Memory B cell (primary cell): ENCODE measurements at places on chromosomes 2 and 18.

DNA sequence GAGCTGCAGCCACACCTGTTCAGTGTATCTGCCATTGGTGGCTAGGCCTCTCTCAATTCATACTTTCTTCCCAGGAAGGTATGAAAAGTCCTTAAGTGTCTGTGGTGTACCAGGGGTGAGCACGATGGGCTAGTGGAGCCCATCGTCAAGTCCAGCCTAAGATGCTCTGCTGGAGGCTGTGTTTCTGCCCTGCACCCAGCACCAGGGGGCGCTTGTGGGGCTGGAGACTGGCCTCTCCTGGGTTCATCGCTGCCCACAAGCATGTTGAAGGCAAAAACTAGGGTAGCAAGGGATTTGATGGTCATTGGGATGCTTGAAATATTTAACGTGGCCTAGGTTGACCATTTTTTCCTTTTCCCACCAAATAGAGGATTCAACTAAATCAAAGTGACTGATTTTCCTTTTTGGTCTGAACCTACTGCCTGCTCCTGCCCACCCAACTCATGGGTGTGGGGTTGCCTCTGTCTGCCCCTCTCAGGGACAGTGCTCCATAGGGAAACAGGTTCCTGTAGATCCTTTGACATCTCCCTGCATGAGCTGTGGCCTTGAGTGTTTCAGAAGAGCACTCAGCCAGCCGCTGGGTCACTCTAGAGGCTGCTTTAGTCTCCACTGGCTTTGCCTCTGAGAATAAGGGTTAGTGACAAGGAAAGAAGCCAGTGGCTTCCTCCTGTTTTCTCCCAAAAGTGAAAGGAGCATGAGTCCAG, 59.0 kb downstream of the TPGS2 start:
- DNase-seq: no peak

DNA sequence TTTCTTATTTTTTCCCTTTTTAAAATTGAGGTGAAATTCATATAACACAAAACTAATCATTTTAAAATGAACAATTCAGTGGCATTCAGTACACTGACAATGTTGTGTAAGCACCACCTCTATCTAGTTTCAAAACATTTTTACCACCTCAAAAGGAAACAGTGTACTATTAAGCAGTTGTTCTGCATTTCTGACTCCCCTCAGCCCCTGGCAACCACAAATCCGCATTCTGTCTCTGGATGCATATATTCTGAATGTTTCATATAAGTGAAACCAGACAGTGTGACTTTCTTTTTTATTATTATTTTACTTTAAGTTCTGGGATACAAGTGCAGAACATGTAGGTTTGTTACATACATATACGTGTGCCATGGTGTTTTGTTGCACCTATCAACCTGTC, 19.2 kb upstream of the TANK start:
- no peak for DNase-seq

DNA sequence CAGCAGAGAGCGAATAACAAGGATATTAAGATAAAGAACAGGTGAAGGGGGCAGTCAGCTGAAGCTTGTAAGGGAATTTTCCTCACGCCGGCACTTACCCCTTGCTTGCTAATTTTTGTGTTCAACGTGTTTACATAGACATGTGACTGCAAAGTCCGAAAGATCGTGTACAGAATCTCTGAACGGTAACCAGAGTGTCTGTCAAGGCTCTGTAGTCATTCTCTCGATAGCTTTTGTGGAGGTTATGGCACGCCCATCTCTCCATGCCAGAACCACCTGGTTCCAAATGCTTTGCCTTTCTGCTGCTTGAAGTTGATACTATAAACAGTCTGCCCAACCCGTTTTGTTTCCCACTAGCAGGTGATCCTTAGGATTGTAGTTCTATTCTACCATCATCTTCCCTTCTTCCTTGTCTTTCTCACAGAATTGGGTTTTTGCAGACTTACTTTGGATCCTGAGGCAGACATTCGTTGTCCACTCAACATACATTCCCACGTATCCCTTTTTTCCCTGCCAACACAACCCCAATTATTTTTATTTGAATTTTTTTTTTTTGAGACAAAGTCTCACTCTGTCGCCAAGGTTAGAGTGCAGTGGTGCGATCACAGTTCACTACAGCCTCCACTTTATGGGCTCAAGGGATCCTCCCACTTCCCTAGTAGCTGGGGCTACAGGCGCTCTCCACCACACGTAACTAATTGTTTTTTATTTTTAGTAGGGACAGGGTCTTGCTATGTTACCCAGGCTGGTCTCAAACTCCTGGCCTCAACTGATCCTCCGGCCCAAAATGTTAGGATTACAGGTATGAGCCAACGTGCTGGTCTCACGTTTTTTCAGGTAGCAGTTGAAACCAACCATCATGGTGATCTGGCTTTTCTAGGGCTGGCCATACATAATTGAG, 1.3 kb upstream of the USP34 start:
- DNase-seq: no peak

DNA sequence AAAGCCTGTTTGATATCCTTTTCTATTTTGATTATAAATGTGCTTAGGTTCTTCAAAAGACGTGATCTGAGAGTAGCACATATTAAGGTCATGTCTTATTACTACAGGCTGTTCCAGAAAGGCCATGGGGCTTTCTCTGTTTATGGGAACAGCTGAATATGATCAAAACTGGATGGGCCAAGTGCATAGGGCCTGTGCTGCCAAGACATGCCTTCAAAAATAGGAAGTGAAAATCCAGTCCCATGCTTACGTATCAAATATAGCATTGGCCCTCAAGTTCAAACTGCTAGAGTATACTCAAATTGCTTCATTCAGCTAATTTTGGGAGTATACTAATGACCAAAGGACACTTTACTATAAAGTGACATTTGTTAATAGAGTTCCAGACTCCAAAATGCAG, 24.1 kb downstream of the SLC25A52 start:
- no peak for DNase-seq

- DNase-seq: no peak
Observed at GRCh38 chr2:223494942-223495341, 107.2 kb downstream of the SCG2 start.

GRCh38 chr18:9792565-9793245, 84.6 kb downstream of the RAB31 start:
- DNase-seq: peak; percentile 27

DNA sequence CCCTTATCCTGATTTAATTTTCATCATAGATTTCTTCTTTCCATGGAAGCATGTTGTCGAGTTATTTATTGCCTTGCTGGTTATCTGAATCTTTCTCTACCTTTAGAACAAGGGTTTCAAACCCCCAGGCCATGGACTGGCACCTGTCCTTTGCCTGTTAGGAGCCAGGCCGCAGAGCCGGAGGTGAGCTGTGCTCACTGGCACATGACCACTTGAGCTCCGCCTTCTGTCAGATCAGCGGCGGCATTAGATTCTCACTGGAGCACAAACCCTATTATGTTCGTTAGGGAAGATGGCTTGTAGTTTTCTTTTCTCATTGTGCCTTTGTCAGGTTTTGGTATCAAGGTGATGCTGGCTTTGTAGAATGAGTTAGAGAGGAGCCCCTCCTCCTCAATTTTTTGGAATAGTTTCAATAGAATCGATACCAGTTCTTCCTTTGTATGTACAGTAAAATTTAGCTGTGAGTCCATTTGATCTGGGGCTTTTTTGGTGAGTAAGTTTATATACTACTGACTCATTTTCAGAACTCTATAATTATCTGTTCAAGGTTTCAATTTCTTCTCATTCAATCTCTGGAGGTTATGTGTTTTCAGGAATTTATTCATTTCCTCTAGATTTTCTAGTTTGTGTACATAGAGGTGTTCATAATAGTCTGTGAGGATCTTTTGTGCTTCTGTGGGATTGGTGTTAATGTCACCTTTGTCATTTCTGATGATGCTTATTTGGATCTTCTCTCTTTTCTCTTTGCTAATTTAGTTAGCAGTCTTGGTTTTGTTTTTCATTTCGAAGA, 668.0 kb upstream of the FAM98A start:
- no peak for DNase-seq

DNA sequence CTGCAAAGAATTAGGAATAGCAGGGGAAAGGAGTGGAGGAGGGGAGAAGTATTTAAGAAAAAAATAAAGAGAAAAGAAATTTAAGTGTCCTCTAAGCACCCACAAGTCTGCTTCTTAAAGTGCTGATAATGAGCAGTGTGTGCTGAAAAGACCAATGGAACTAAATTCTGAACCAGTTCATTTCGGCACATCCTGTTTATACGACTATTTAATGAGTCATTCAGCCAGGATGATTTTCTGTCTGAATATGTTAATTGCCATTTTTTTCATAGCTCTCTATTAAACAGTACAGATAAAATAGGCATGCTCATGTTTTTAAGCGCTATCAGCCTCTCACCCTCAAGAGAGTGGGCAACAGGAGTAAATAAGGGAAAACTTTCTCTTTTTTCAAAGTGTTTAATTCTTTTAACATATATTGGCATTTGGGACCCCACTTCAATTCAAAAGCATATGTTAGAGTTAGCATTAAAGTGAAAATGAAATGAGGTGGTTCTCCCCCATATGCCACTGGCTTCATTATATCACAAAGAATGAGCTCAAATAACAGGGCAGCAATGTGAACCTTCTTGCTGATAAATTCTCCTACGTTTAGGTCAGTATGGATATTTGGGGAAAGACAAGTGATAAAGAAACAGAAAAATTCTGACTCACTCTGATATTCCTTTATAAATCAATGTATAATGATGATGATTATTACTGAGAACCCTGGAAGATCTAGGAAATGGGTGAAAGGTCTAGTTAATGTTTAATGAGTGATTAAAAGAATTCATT, 87.5 kb downstream of the TCF4 start:
- no peak for DNase-seq

DNA sequence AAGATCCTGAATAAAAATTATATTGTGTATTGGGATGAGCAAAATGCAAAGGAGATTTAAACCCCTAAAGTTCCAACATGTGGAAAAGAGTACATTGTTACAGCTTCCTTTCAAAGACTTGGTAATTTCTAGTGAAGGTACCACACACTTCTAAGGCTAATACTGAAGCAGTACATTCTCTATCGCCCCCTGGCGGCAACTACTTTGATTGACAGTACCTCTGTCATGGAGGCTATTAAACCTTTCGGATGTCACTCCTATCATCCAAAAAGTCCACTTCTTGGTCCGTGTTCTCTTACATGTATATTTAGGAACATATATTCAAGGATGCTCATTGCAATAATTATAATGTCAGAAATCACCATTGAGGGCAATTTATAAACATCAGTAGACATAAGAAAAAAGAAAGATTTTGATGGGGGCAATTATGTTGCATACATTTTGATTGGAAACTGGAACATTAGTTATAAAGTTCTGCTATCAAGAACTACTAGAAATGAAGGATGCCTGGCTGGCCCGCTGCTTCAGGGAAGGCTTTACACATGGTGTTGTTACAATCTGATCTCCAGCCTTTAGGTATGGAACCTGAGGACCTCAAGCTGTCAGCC, 601.6 kb downstream of the CPS1 start:
- peak; percentile 48 for DNase-seq

GRCh38 chr2:109527846-109528705, 85.7 kb downstream of the SEPTIN10 start:
- no peak for DNase-seq

DNA sequence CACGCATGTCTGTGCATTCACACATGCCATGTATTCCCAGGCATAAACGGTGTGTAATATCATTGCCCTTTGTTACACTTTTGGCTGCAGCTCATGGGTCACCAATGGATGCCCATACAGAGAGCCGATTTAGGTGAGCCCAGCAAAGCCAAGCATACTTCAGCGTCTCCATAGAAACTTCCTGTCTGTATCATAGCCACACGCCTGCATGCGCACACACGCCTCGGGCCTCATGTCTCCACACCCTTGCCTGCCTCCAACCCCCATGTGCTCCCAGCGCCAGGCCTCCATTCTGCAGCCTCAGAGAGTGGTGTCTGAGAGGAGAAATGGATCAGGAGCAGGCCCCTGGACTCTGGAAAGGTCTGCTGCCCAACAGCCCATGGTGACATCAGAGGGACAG, 33.5 kb upstream of the SELENOI start:
- DNase-seq: no peak

DNA sequence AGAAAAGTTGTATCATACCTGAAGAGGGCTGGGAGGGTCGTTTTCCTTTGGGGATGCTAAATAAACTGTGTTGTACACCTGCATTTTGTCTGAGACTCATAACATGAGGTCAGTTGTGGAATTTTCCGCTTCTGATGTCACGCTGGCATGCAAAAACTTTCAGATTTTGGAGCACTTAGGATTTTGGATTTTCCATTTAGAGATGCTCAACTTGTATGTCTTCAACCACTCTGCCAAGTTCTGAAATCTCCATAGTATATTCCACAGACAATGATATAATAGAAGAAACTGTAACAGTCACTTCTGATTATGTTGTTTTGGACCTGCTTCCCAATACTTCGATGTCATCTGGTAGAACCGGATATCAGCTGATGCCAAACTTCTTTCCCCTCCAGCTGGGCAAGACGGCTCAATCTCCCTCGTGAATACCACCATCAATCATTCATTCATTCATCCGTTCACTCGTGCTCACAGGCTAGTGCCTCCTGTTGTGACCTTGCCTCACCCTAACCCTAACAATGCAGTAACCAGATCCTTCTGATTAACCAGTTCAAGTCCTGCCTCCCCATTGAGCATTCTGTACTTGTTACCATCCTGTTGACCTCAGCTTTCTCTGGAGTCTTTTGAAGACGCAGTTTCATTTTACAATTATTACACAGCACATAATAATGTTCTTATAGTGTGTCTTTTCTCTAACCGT, 5.3 kb upstream of the PLEKHH2 start:
- no peak for DNase-seq

- no peak for DNase-seq
Observed at GRCh38 chr2:58032764-58033080, 13.9 kb upstream of the VRK2 start.

GRCh38 chr2:11553661-11554398, 20.0 kb downstream of the GREB1 start:
- no peak for DNase-seq

- no peak for DNase-seq
Observed at GRCh38 chr2:133193544-133194361, 374.5 kb downstream of the NCKAP5 start.

DNA sequence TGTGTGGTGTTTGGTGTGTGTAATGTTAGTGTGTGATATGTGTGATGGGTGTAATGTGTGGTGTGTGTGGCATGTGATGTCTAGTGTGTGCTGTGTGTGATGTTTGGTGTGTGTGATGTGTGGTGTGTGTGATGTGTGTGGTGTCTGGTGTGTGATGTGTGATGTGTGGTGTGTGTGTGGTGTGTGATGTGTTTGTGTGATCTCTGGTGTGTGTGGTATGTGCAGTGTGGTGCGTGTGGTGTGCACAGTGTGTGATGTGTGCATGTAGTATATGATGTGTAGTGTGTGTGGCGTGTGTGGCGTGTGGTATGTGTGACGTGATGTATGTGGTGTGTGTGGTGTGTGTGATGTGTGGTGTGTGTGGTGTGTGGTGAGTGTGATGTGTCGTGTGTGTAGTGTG, 150.3 kb downstream of the TMEM18 start:
- no peak for DNase-seq

DNA sequence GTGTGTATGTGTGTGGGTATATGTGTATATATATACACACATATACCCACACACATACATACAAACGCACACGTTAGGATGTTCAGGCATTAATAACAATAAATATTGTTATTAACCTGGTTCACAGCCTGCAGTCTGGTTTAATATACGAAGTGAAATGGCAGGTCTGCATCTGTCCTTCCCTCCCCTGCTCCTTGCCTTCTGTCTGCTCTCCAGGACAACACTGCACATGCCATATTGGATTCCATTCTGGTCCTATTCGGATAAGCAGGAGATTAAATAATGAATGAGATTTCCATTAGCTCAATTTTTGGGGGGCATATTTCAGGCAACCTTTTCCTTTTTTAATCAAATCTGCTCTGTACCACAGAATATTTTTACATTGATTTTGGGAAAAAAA, 158.0 kb downstream of the CELF4 start:
- no peak for DNase-seq
